ENCODE measurements at places on chromosomes 2 and 18.

- H3K27me3 ChIP-seq: no peaks in the 10 kb centered on the region
- DNase-seq: no peak
- H3K36me3 ChIP-seq: peaks cover 3% of the 10 kb centered on the region
Observed at GRCh38 chr2:165277860-165278656, 38.8 kb downstream of the SCN2A start.

GRCh38 chr2:6073191-6074088, 381.3 kb downstream of the SOX11 start:
- H3K27ac ChIP-seq: no peak overlapping the region
- no peak for DNase-seq
- no peak overlapping the region for H3K4me3 ChIP-seq
- H3K4me1 ChIP-seq: no peaks in the 10 kb centered on the region
- H3K27me3 ChIP-seq: no peaks in the 10 kb centered on the region
- H3K36me3 ChIP-seq: no peaks in the 10 kb centered on the region

GRCh38 chr2:197940382-197940781, 136.0 kb downstream of the PLCL1 start:
- H3K27me3 ChIP-seq: no peaks in the 10 kb centered on the region
- DNase-seq: no peak
- peaks cover 3% of the 10 kb centered on the region for H3K36me3 ChIP-seq
- no peak overlapping the region for H3K27ac ChIP-seq
- H3K4me3 ChIP-seq: no peak overlapping the region
- H3K4me1 ChIP-seq: peaks cover 37% of the 10 kb centered on the region

DNA sequence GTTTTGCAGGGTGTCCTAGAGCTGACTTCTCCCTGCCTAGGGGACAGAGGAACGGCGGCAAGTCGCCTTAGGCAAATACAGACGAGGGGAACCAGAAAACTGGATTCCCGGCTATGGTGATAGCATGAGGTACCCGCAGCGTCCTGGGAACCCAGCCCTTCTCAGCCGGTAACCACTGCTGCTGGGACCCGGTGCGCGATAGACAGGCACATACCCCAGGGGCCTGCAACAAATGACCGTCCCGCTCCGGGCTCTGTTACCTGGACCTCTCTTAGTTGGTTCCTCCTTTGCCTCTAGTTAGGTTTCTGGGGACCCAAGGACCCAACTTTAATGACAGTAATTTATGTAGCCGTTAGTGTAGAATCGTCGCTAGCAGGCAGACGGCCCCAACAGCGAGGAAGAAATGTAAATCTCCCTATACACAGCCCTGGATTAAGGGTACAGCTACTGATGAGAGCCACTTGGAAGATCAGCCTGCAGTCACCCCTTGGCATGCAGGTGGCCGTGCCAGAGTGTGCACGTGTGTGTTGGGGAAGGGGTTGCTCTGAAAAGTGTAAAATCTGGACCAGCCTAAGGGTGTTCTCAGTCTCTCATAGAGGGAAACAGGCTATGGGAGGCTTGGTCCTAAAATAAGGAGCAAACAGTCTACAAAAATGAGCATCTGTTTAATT, 819 bp upstream of the SERPINE2 start:
- peaks cover 6% of the 10 kb centered on the region for H3K36me3 ChIP-seq
- peak overlapping the region; percentile 71 for H3K4me3 ChIP-seq
- H3K27ac ChIP-seq: no peak overlapping the region

DNA sequence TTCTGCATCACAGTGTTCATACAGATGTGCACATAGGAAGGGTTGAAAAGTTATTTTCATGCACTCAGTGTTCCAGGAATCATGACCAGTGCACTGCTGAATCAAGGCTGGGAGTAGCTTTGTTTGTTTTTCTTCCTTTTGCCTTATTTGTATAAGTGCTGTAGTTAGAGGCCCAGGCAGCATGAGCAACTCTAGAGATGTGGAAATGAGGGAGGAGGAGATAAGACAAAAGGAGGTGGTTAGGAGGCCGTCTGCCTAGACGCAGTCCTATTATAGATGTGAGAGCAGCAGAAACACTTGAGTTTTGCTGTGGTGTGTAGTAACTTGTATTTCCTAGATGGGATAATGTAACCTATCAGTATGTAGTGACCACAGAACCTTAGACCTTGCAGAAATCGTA, 264.3 kb upstream of the RASGRP3 start:
- H3K36me3 ChIP-seq: no peaks in the 10 kb centered on the region
- DNase-seq: no peak
- H3K27me3 ChIP-seq: peaks cover 5% of the 10 kb centered on the region
- H3K4me1 ChIP-seq: peaks cover 4% of the 10 kb centered on the region

GRCh38 chr18:36419188-36419899, 121.8 kb downstream of the FHOD3 start:
- peaks cover 52% of the 10 kb centered on the region for H3K27me3 ChIP-seq
- no peak overlapping the region for H3K27ac ChIP-seq
- H3K4me1 ChIP-seq: no peaks in the 10 kb centered on the region

GRCh38 chr2:101754618-101755017, 57.1 kb downstream of the MAP4K4 start:
- H3K36me3 ChIP-seq: peaks cover 2% of the 10 kb centered on the region
- no peak for DNase-seq
- H3K4me3 ChIP-seq: no peak overlapping the region
- peak overlapping the region; percentile 83 for H3K27ac ChIP-seq
- H3K4me1 ChIP-seq: peaks cover 65% of the 10 kb centered on the region
- no peaks in the 10 kb centered on the region for H3K27me3 ChIP-seq

DNA sequence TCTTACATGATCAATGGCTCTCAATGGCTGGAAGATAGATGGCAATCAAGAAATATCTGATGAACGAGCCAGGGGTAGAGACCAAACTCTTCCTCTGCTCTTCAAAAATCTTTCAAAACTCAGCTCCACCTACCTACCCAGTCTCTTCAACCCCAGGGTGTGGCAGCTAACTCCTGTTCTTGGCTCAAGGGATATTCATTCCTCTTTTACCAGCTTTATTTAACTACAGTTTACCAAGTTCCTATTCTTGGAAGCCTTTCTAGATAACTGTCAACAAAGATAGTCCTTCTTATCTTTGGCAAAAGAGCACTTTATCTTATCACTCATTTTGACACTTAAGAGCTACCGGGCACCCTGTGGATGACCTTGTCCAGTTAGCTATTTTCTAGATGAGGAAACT, 36.3 kb downstream of the EPHA4 start:
- H3K36me3 ChIP-seq: no peaks in the 10 kb centered on the region
- H3K4me1 ChIP-seq: peaks cover 20% of the 10 kb centered on the region
- H3K4me3 ChIP-seq: no peak overlapping the region
- H3K27ac ChIP-seq: no peak overlapping the region

DNA sequence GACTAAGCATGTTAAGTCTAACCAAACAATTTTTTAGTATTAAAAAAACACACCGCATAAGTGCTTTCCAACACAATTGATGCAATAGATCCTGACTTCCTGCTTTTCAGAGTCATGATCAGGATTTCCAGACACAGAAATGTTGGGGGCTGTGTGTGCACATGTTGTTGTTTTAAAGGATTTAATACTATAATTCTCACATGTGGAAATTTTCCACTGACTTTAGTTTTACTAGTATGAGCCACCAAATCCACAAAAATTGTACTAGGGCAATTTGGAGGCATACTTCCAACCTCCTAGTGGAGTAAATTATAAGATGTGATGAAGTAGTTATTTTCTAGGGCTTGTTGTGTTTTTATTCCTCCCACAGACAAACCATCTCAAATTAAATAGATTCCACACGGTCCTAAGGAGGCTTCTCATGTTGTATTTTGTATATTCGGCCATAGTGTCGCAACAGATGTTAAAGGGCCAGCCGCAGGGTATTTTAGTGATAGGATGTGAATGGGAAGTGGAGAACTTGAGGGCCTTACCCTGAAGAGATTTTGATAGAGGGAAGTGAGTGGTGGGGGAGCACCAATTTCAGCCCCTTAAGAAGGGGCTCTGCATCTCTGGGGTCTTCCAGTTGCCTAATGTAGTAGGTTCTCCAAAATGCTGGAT, 108.9 kb upstream of the KLF7 start:
- no peak for DNase-seq
- H3K27ac ChIP-seq: no peak overlapping the region
- H3K27me3 ChIP-seq: peaks cover 8% of the 10 kb centered on the region
- H3K4me3 ChIP-seq: no peak overlapping the region

DNA sequence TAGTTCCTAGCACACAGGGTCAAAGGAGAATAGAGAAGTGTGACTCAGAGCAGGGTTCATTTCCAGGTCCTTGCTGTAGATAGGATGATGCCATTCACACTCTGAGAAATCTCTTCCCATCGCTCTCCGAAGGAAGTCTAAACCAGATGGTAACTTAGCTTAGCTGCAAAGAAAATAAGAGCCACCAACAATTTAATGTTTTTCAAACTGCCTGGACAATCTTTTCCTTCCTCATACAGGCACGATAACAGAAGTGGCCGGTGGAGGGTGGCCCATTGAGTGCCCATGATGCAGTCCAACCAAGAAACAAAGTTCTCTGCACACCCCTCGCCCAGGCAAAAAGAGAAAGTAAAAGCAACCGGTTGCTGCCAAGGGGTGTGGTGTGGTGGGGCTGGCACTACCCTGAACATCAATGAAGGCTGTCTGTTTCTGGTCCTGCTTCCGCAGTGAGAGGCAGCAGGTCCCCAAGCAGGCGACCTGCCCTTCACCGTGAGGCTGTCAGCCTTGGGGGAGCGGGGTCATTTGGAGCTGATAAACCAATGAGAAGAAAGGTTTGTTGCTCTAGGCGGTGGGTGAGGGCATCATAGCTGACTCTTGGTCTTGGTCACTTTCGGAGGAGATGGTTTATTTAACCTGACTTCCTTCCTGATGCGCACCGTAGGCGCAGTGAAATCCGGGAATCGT, 105.6 kb upstream of the CD302 start:
- DNase-seq: peak; percentile 48
- H3K27me3 ChIP-seq: no peaks in the 10 kb centered on the region
- peaks cover 36% of the 10 kb centered on the region for H3K4me1 ChIP-seq
- H3K4me3 ChIP-seq: peak overlapping the region; percentile 99
- peak overlapping the region; percentile 99 for H3K27ac ChIP-seq

DNA sequence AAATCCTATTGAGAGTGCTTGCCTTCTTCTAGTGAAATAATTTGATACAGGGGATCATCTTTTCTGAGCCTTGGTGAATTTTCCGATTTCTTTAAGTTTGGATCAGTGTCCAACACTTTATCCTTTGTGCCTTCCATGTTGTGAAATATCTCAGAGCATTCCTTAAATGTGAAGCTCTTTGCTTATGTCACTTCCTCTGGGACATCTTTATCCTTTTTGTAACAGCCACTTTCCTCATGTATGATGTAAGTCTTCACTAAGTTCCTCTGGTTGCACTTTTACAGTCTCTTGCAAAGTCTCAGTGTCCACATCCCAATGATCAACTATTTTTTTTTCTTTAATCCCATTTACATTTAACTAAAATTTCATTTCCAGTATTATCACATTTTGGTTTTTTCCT, 254.2 kb downstream of the EN1 start:
- H3K4me3 ChIP-seq: no peak overlapping the region
- H3K27ac ChIP-seq: no peak overlapping the region
- no peaks in the 10 kb centered on the region for H3K36me3 ChIP-seq
- H3K27me3 ChIP-seq: peaks cover 12% of the 10 kb centered on the region

GRCh38 chr2:193523662-193524061, 1328.9 kb upstream of the TMEFF2 start:
- H3K4me1 ChIP-seq: no peaks in the 10 kb centered on the region
- no peak for DNase-seq
- no peaks in the 10 kb centered on the region for H3K27me3 ChIP-seq

GRCh38 chr2:105969552-105969951, 224.5 kb downstream of the UXS1 start:
- peaks cover 2% of the 10 kb centered on the region for H3K36me3 ChIP-seq
- no peak for DNase-seq
- H3K27ac ChIP-seq: peak overlapping the region; percentile 45
- peak overlapping the region; percentile 61 for H3K4me3 ChIP-seq

DNA sequence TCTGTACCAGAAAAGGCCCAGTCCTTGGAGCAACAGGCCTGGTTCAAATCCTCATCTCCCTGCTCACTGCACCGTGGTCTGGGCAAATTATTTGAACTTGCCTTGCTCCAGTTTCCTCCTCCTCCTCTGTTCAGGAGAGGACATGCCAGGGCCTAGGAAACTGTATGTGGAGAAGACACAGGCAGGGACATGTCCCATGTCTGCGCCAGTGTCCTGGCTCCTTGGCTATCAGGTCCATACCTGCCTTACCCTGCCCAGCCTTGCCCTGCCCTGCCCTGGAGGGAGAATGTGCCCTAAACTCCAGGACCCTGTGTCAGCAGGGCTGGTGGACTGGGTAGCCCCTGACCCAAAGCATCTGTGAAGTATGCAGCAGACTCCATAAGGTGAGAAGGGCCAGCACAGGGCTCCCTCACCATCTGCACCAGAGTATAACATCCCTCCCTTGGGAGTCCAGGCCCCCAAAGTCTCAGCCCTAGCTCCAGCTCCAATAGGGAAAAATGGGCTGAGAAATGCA, 165.3 kb downstream of the GALNT1 start:
- no peak overlapping the region for H3K4me3 ChIP-seq
- H3K4me1 ChIP-seq: no peaks in the 10 kb centered on the region
- peaks cover 47% of the 10 kb centered on the region for H3K27me3 ChIP-seq

DNA sequence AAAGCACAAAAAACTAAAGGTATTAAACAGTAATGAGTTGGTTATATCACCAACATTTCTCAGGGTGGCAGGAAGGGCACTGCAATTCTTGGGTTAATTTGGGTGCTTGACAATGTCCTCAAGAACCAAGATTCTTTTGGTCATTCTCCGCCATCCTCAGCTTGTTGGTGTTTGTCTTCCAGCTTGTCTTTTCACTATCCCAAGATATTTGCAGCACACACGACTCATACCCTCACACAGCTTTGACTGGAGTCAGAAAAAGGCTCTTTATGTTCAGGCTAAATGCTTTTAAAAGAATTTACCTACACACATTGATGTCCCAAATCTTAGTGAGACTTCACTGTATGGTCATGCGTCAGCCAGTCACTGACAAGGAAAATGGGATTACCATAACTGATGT, 12.5 kb downstream of the GREB1L start:
- no peaks in the 10 kb centered on the region for H3K4me1 ChIP-seq
- peaks cover 36% of the 10 kb centered on the region for H3K27me3 ChIP-seq
- no peak for DNase-seq
- H3K27ac ChIP-seq: no peak overlapping the region
- H3K4me3 ChIP-seq: no peak overlapping the region

DNA sequence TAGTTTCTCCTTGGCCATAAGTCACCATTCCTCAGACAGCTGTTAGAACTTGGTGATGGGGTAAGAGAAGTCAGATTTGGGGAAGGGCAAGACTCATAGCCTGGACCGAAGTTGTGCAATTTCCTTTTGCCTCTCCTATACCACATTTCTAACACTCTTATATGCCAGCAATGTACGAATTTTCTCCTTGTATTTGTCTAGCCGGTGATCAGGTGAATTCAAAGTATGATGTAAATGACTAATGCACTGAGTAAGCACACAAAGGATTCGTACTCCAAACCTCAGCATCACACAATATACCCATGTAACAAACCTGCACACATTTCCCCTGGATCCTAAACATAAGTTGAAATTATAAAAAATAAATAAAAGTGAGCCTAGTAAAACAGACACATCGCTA, 1143.5 kb upstream of the CELF4 start:
- no peaks in the 10 kb centered on the region for H3K36me3 ChIP-seq
- H3K27ac ChIP-seq: no peak overlapping the region
- H3K27me3 ChIP-seq: no peaks in the 10 kb centered on the region
- no peaks in the 10 kb centered on the region for H3K4me1 ChIP-seq
- no peak for DNase-seq
- H3K4me3 ChIP-seq: no peak overlapping the region

Measured in T-helper 17 cell (primary cell).